ENCODE measurements at places on chromosomes 6 and 20.

- no peak for DNase-seq
Observed at GRCh38 chr20:4087923-4088322, 72.6 kb upstream of the RNF24 start.

- DNase-seq, result no peak
Observed at GRCh38 chr6:57190140-57190539, 18.0 kb downstream of the BAG2 start.

DNA sequence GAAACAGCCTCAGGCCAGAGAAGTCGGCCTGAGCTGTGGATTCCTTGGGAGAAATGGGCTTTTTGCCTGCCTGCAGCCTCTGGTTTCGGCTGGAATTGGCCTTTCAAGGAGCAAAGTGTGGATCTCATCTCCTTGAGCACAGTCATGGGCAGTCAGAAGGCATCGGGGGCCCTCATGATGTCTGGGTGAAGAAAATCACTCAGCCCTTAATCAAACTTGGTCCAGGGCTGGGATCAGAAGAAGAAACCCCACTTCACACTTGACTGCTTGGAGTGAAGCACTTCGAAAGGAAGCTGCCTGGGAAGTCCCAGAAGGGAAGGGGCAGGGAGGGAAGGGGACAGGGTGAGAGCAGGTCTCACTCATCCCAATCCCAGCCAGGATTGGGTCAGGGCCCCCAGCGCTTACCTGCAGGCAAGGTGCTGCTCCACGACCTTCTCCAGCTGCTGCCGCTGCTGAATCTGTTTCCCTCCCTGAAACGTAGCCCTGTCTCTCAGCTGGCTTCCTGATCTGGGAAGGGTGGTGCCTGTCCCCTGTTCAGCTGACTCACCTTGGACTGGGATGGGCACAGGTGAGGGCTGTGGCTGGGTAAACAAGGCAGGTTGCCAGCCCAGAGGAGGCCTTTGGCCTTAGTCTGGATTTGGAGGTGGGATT lies at the start of gene SDCBP2:
SDCBP2 (minus strand) TSS at position 460 of the 651 bp plus-strand sequence. CDS start 8,723 bp downstream, outside the sequence.
- peak; percentile 46 for DNase-seq

- DNase-seq, result no peak
Observed at GRCh38 chr6:96963403-96963802, 38.9 kb downstream of the KLHL32 start.

DNA sequence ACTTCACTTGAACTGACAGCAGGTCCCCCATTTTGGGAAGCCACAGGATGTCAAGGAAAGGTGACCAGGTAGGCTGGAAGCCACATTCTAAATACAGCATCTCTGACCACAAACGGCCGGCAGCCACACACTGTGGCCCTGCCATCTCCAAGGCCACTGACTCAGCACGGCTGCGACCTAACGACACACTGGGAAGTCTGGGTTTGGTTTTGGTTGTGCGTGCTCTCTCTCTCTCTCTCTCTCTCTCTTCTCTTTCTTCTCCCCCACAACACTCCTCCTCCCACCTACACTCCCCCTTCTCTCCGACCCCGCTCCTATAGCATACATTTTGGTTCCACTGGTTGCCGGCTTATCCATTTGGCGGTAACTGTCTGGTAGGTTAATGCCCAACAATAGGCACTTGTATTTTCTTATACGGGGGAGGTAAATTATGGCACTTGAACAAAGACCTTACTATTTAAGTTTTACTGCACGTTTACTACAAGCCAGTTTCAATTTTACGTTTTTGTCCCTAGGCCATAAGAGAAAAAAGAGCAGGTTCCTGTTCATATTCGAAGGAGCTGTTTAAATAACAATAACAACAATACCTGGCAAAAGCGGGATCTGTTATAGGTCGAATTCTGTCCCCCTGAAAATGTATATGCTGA lies 103.6 kb downstream of the GMDS start:
- no peak for DNase-seq
